Hematopoietic multipotent progenitor cell (in vitro differentiated cells): ENCODE measurements at places on chromosomes 2 and 18.

DNA sequence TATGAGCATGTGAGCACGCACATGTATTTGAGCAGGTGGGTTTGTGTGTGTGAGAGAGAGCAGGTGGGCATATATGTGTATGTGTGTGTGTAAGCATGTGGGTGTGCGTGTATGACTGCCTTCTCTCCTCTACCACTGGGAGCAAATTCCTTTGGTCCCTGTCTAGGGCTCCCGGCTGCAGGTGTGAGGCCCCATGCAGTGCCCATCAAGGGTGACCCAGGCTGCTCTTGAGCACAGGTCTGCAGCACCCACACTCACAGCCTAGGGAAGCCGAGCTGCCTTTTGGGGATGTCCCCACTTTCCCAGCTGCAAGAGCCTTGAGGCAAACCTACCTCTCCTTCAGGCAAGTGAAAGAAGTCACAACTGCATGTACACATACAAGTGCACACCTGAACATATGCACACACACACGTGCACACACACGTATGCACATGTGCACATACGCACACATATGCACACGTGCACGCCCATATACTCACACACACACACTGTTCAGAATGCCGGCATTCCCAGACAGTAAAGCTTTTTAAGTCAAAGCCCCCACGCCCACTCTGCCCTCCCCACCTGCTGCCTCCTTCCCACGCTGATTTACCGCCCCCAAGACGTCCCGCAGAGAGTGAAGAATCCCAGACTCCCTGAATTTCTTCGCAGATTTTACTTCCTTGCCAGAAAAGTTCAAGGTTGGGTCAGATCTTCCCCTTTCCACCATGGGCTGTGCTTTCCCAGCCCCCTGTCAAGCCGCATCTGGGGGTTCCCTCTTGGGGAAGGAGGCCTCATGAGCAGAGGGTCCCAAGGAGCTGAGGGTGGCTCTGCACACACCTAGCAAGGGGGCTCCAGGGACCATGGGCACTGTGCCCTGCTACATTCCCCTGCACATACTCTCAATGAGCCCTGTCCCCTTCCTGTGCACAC lies 170.6 kb downstream of the TWIST2 start:
- DNase-seq: no peak

GRCh38 chr18:2896990-2897389 lies 50.2 kb downstream of the EMILIN2 start:
- no peak for DNase-seq

- peak; percentile 62 for DNase-seq
Measured at GRCh38 chr18:64017870-64018269, 48.0 kb downstream of the SERPINB8 start.

DNA sequence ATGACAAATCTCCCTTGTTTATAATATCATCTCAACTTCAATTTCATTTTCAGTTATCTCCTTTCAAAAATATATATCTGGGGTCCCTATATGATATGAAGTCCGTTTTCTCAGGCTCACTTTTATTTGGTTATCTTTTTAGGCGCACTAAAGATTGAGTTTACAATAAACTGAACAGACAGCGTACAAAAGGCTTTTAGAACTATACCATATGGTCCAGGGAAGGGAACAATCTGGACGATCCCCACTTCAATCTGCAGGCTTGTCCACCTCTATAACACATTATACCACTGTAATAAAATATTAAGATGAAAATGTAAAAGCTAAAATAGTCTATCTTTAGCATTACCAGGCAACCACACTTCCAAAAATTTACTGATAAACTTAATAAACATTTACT lies 289.9 kb downstream of the ZEB2 start:
- no peak for DNase-seq

DNA sequence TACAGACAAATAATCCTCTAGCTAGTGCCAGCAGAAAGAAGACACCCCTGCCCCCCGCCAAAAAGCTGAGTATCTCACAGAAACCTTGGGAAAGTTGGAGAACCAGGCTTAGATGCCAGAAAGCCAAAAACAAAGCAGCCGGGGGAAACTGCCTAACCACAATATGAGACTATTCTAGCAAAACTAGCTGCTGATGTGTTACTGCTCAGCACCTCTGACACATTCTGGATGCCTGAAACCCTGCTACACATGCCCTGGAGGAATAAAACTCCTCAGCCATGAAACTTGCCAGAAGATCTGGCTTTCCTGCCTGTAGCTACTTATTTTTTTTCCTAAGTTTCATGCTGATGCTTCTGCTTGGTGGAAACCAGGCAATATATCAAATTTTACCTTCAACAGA lies 122.7 kb upstream of the GCFC2 start:
- no peak for DNase-seq

DNA sequence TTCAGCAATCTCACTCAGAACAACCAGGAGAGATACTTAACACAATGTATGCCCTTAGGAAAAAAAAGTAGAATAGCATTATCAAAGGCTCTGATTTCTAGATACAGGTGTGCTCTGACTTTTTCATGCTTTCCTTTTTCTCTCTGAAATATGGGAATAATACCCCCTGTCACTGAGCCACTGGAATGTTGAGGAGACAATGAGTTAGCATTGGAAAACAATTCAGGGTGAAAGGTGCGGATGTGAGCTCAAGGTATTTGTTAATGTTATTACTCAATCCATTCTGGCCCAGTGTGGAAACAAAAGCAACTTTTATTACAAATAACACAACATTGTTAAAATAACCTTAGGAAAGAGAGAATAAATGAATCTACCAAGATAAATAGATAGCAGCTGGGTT lies 228.0 kb downstream of the IKZF2 start:
- no peak for DNase-seq

- DNase-seq: no peak
Measured at GRCh38 chr2:217438136-217438535, 564.7 kb downstream of the TNS1 start.

DNA sequence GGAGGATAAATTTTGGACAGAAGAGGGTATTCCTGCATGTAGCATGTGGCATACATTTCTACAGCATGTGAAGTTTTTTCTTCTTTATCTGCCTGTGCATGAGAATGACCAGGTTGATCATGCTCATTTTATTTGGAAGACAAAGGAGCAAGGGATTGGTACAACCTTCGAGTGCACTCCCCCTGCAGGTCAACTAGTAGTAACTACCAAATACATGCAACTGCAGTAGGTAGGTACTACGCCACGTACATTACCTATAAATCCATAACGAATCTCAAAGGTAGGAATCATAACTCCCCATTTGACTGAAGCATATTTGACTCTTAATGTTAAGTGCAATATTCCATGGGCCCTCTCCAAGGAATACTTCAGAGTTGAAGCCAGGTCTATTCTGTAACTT lies 763.9 kb downstream of the TSN start:
- DNase-seq: no peak

GRCh38 chr2:15142069-15142689 lies 419.0 kb downstream of the NBAS start:
- DNase-seq: peak; percentile 97

- DNase-seq: no peak
Measured at GRCh38 chr2:224145751-224146355, 106.8 kb upstream of the SERPINE2 start.

DNA sequence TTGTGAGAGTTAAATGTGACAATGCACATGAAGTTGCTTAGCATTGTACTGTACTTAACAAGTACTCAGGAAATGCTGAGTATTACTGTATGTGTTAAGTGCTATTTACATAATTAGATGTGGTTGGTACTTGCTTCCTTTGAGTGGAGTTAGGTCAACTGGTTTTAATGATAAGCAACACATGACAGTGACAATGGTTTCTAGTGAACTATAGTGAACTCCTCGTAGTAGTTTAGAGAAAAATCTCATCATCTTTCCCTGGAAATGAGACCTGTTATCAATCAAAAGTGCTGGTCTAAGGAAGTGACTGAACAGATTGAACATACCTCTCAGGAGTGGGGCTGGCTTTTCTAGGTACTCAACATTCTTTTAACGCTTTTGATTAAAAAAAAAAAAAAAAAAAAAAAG lies 29.2 kb upstream of the ZDBF2 start:
- DNase-seq: peak; percentile 59

- DNase-seq: no peak
Measured at GRCh38 chr2:162480067-162480466, 136.1 kb downstream of the GCA start.

- no peak for DNase-seq
Measured at GRCh38 chr2:218829868-218830451, 1.6 kb downstream of the PRKAG3 start.

- no peak for DNase-seq
Measured at GRCh38 chr2:63734510-63734909, 107.2 kb upstream of the UGP2 start.

GRCh38 chr2:181957668-181958067 lies 28.0 kb upstream of the PPP1R1C start:
- no peak for DNase-seq

GRCh38 chr2:171136024-171136423 lies 24.7 kb downstream of the TLK1 start:
- no peak for DNase-seq

DNA sequence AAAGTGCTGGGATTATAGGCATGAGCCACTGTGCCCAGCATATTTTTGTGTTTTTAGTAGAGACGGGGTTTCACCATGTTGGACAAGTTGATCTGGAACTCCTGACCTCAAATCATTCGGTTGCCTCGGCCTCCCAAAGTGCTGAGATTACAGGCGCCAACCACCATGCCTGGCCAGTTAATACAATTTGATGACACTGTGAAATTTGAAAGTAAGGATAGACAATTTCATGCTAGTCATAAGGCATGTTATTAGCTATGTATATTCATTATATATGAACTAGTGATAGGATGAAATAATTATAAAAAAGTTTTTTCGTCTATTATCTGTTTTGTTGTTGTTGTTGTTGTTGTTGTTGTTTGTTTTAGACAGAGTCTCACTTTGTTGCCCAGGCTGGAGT lies 8.6 kb upstream of the RIF1 start:
- no peak for DNase-seq

DNA sequence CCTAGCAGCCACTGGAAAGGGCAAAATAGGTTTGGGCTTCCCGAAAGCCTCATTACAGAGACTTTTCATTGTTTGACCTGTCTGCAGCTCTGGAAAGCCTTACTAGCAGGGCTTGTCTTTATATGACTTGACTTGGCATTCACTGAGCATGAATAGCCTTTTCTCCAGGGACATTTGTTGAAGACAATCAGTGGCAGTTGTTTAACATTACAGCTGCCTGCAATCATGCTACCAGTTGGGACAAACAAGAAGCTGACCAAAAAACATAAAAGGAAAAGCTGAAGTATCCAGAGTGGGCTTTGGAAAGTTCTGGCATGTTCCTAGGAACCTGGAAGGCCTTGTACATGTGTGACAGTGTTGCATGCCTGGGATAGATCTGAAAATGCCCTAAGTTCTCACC lies 121.4 kb downstream of the KCNF1 start:
- no peak for DNase-seq

GRCh38 chr2:218275371-218276072 lies 5.2 kb downstream of the PNKD start:
- DNase-seq: no peak

DNA sequence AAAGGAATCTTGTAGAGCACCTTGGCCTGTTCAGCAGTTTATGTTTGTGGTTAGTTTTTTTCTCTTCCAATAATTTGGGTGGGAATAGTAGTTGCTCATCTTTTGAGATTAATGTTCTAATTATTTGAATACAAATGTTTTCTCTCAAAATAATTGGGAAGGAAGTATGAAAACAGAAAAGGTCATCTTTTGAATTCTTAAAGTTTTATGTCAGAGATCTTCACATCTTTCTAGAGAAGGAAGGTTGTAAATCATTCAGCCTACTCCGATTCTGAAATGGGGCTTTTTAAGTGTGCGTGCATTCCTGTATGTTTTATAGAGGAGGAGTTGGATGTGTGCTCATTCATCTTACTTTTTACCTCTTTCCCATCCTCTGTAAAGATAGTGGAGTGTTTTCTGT lies 29.0 kb downstream of the GRHL1 start:
- no peak for DNase-seq

DNA sequence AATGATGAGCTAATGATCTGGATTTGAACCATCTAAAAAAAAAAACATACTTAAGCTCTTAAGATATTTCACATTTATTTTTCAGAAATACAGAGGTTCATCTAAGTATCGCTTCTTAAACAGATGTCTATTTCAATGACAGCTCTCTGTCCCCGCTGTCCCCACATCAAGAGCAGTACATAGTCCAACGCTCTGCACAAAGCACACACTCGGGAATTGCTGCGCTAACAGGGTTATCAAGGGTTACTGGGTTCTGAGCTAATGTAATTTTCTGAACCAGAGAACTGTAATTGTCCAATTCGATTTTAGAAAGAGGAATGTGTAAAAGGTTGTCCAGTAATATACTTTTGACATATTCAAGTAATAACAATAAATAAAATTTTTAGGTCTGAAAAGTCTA lies 58.8 kb upstream of the ST8SIA5 start:
- DNase-seq: no peak

- no peak for DNase-seq
Measured at GRCh38 chr2:203737360-203737759, 30.9 kb downstream of the CD28 start.

DNA sequence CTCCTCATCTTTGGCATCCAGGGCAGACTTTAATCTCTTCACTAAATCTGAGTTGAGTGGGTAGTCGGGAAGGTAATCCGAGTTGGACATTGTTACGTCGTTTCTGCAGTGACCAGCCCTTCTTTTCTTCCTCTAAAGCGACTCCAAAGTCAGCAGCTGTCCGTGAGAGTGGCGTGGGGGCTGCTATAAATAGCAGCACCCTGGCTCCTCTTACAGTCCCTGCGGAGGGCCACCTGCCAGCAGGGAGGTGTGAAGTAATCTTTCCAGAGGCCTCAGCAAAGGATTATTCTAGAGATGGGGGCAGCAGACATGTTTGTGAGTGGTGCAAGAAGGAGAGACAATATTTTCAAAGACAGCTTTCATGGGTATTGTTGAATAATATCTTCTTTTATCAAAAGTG lies at the start of gene ASB18:
TSS of gene ASB18 (minus strand) at position 151 of the 400 bp plus-strand sequence. CDS start at position 90, 61 bp downstream.
- DNase-seq: no peak

GRCh38 chr2:115077626-115078025 lies 635.2 kb downstream of the DPP10 start:
- no peak for DNase-seq

- no peak for DNase-seq
Measured at GRCh38 chr2:19835781-19836281, 66.0 kb downstream of the TTC32 start.

DNA sequence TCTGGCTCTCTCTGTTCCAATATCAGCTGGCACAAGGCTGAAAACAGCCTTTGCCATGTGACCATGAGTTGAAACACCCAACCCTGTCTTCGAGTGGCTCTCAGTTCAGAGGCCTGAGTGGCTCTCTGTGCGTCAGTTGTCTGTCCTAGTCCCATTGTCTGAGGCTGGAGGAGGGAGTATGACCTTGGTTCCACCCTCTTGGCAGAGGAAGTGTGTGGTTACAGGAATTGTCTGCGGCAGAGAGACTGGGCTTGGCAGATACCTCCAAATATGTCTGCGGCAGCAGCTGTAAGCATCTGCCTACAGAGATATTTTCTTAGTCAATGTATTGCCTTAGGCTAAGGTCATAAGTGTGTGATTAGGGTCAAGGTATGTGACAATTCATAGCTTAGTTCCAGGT lies 32.6 kb downstream of the CNGA3 start:
- DNase-seq: no peak

GRCh38 chr2:105771836-105772235 lies 27.1 kb downstream of the NCK2 start:
- DNase-seq: no peak
